Fibroblast of lung (primary cell): ENCODE measurements at places on chromosomes 2 and 18.

GRCh38 chr18:28108814-28109213, 68.1 kb downstream of the CDH2 start:
- no peak for DNase-seq
- H3K27me3 ChIP-seq: no peaks in the 10 kb centered on the region
- H3K4me1 ChIP-seq: peaks cover 9% of the 10 kb centered on the region
- H3K4me3 ChIP-seq: no peak overlapping the region
- H3K36me3 ChIP-seq: no peaks in the 10 kb centered on the region
- no peak overlapping the region for H3K27ac ChIP-seq

DNA sequence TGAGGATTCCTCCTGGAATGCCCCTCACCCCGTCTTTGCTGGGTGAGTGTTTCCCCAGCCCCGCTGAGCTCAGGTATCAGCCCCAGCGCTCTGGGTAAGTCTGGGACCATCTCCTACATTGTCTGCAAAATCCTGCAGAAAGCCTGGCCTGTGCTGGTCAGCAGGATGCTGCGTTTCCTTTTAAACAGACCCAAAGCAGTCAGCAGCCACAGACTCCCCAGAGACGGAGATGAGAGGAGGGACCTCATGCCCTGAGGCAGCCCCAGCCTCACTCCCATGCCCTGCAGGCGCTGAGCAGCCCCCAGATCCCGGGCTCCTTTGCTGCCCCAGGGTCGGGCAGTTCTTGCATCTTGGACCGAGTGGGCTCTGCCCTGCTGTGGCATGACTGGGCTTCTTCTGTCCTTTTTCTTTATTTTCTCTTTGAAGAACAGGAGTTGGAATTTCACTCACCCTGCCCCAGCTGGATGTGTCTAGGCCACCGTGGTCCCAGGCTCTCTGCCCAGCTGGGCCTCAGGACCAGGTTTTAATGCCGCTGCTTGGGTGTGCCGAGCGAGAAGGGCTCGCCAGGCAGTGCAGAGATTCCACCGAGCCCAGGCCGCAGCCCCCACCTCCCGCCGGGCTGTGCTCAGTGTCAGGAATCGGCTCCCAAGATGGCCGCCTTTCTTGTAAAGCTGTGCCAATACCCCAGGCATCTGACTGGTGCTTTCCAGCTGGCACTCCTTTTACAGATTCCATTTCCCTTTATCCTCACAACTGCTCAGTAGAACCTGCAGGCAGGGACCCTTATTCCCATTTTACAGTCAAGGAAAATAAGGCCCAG, 43.6 kb downstream of the ODC1 start:
- no peak overlapping the region for H3K4me3 ChIP-seq
- H3K27ac ChIP-seq: no peak overlapping the region
- H3K4me1 ChIP-seq: peaks cover 12% of the 10 kb centered on the region
- no peaks in the 10 kb centered on the region for H3K36me3 ChIP-seq
- no peaks in the 10 kb centered on the region for H3K27me3 ChIP-seq
- no peak for DNase-seq

DNA sequence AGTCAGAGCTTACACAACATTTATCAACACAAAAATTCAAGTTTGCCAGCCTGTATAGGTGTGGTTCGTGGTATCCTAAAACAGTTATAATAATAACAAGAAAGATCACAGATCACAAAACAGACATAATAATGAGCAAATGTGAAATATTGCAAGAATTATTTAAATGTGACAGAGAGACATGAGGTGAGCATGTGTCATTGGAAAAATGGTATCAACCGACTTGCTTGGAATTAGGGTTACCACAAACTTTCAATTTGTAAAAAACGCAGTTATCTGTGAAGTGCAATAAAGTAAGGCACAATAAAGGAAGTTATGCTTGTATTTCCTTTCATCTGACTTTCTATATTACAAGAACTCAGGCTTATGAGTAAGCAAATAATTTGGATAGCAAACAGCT, 116.8 kb downstream of the IKZF2 start:
- no peak overlapping the region for H3K4me3 ChIP-seq
- H3K27ac ChIP-seq: no peak overlapping the region
- H3K4me1 ChIP-seq: no peaks in the 10 kb centered on the region
- no peak for DNase-seq
- no peaks in the 10 kb centered on the region for H3K36me3 ChIP-seq
- no peaks in the 10 kb centered on the region for H3K27me3 ChIP-seq

DNA sequence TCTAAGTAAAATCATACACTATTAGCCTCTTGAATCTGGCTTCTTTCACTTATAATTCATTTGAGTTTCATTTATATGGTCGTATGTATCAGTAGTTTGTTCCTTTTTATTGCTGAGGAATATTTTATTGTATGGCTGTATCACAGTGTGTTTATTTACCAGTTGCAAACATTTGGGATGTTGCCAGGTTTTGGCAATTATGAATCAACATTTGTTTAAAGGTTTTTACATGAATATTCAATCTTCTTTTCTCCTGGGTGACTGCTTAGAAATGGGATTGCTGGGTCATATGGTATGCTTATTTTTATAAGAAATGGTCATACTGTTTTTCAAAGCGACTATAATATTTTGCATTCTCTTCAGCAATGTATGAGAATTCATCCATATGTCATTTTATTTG, 107.9 kb downstream of the PMAIP1 start:
- H3K4me3 ChIP-seq: no peak overlapping the region
- H3K27me3 ChIP-seq: no peaks in the 10 kb centered on the region
- no peaks in the 10 kb centered on the region for H3K36me3 ChIP-seq
- H3K4me1 ChIP-seq: no peaks in the 10 kb centered on the region
- DNase-seq: no peak

- H3K36me3 ChIP-seq: no peaks in the 10 kb centered on the region
- no peaks in the 10 kb centered on the region for H3K27me3 ChIP-seq
- H3K4me1 ChIP-seq: peaks cover 3% of the 10 kb centered on the region
- H3K4me3 ChIP-seq: peak overlapping the region; percentile 86
These were observed 652 bp downstream of the ITPRID2 start for GRCh38 chr2:181891966-181892798.

- peak overlapping the region; percentile 93 for H3K27ac ChIP-seq
- no peaks in the 10 kb centered on the region for H3K36me3 ChIP-seq
- no peaks in the 10 kb centered on the region for H3K27me3 ChIP-seq
- peaks cover 2% of the 10 kb centered on the region for H3K4me1 ChIP-seq
- H3K4me3 ChIP-seq: peak overlapping the region; percentile 97
These were observed 746 bp upstream of the POLR1B start for GRCh38 chr2:112541315-112542122.

DNA sequence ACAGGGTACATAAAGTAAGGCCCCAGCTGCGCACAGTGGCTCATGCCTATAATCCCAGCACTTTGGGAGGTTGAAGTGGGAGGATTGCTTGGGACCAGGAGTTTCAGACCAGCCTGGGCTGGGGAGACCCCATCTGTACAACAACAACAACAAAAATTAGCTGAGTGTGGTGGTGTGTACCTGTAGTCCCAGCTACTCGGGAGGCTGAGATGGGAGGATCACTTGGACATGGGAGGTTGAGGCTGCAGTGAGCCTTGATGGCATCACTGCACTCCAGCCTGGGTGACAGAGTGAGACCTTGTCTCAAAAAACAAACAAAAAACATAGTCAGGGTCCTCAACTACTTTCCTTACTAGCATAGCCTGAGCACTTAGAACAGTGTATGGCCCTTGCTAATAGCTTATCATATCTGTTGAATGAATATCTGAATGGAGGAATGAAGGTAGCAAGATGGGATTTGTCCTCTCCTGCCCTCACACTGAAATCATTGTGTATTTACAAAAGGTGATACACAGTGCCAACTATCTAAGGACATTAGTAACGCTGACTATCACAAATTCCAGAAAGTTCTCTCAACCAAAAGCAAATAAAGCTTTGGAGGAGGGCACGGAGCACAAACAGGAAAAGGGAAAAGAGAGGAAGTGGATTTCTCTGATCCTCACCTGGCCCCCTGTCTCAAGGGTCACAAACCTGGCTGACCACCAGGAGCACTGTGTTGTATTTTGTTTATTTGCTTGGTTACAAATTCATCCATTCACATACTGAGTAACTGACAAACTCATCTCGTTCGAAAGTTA, 38.1 kb downstream of the L3MBTL4 start:
- no peaks in the 10 kb centered on the region for H3K4me1 ChIP-seq
- no peak for DNase-seq
- H3K4me3 ChIP-seq: no peak overlapping the region
- H3K36me3 ChIP-seq: no peaks in the 10 kb centered on the region
- H3K27ac ChIP-seq: no peak overlapping the region
- no peaks in the 10 kb centered on the region for H3K27me3 ChIP-seq

DNA sequence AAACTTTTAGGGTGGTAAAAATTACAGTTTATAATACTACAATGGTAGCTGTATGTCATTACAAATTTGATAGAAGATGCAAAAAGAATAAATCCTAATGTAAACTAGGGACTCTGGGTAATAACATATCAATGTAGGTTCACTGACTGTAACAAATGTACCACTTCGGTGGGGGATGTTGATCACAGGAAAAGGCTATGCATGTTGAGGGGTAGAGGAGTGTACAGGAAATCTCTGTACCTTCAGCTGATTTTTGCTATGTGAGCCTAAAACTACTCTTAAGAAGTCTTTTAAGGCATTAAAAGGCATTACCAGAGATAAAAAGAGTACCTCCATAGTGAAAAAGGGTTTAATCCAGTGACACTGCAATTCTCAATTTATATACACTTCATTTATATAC, 25.0 kb downstream of the TRIP12 start:
- H3K4me3 ChIP-seq: no peak overlapping the region
- peaks cover 3% of the 10 kb centered on the region for H3K4me1 ChIP-seq
- H3K27ac ChIP-seq: no peak overlapping the region
- DNase-seq: no peak
- no peaks in the 10 kb centered on the region for H3K27me3 ChIP-seq

GRCh38 chr2:196980473-196980872, 54.0 kb upstream of the PGAP1 start:
- H3K4me3 ChIP-seq: no peak overlapping the region
- no peak for DNase-seq
- H3K36me3 ChIP-seq: no peaks in the 10 kb centered on the region
- H3K27me3 ChIP-seq: no peaks in the 10 kb centered on the region

DNA sequence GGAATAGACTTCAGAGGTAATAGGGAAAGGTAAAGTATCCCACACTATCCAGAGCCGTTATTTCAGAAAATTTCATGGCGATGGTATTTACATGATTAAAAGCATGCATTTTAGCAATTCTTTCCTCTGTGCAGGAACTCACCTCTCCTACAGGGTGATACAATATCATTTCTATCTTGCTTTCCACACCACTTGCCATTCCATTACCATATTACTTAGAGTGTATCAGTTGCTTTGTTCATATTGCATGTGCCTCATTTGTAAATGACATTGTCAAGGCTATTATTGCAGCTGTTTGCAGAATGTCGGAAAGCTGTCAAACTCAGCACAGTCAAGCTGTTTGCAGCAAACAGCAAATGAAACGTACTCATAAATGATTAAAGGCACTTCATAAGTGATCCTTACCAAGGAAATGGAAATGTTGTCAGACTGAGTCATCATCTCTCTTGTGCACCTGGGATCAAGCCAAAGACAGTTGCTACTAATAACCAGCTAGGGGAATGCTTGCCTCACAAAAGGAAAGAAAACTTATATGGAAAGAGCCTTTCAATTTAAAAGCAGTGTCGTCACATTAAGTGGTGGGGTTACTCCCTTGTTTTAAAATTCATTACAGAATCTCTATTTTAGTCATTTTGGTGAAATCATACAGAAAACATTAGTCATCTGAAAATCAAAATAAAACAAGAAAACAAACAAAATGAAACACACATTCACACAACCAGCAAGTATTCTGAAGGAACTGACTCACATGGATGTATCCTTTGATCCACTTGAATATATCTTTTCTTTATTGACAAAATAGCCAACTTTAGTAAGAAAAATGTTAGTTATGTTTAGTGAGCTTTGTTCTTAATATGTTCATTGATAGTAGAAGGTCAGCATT, 1064.1 kb upstream of the CNTNAP5 start:
- no peaks in the 10 kb centered on the region for H3K36me3 ChIP-seq
- no peaks in the 10 kb centered on the region for H3K4me1 ChIP-seq
- no peak overlapping the region for H3K27ac ChIP-seq
- no peaks in the 10 kb centered on the region for H3K27me3 ChIP-seq

DNA sequence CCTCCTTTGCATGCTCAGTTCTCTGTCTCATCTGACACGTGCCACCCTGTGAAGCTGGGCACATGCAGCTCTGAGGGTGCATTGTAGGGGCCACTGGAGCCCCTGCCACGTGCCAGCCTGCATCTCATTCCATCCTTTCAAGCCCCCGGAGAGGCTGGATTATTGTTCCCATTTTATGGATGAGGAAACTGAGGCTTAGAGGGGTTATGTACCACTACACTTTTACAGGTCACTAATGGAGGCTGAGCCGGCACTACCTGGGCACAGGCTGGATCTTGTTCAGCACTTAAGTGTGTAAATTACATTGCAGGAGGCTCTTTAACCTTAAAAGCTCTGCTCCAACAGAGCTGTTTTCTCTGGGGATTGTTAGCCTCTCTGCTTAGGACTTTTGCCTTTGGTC, 47.5 kb downstream of the KCNIP3 start:
- DNase-seq: no peak
- no peak overlapping the region for H3K4me3 ChIP-seq
- peaks cover 4% of the 10 kb centered on the region for H3K27me3 ChIP-seq
- H3K4me1 ChIP-seq: no peaks in the 10 kb centered on the region
- H3K36me3 ChIP-seq: no peaks in the 10 kb centered on the region
- H3K27ac ChIP-seq: no peak overlapping the region

DNA sequence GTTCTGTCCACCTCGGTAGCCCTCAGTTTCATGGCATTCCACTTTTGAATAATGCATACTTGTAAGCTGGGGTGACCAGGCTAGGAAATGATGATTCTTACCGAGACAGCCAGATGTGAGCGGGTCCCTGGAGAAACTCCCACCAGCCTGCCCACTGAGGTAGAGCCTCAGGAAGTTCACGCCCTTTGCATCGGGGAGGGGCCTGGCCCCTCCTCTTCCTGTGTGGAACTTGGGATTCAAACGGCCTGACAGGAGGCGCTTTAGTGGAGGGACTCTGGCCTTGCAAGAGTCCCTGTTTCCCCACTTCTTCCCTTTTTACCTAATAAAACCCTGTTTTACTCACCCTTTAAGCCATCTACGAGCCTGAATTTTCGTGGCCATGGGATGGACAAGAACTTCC, 44.6 kb downstream of the MRO start:
- no peak overlapping the region for H3K27ac ChIP-seq
- DNase-seq: no peak
- H3K4me3 ChIP-seq: no peak overlapping the region
- H3K27me3 ChIP-seq: no peaks in the 10 kb centered on the region
- no peaks in the 10 kb centered on the region for H3K36me3 ChIP-seq

GRCh38 chr2:130354139-130354428, 1.8 kb upstream of the PTPN18 start:
- H3K4me1 ChIP-seq: peaks cover 2% of the 10 kb centered on the region
- H3K4me3 ChIP-seq: no peak overlapping the region
- no peak overlapping the region for H3K27ac ChIP-seq
- H3K36me3 ChIP-seq: no peaks in the 10 kb centered on the region
- no peaks in the 10 kb centered on the region for H3K27me3 ChIP-seq

- H3K27me3 ChIP-seq: no peaks in the 10 kb centered on the region
- H3K36me3 ChIP-seq: no peaks in the 10 kb centered on the region
- H3K4me3 ChIP-seq: no peak overlapping the region
- DNase-seq: no peak
- H3K4me1 ChIP-seq: peaks cover 7% of the 10 kb centered on the region
- no peak overlapping the region for H3K27ac ChIP-seq
These were observed 68.4 kb downstream of the BCL11A start for GRCh38 chr2:60485055-60485454.
